ENCODE measurements at places on chromosomes 3 and 15.

DNA sequence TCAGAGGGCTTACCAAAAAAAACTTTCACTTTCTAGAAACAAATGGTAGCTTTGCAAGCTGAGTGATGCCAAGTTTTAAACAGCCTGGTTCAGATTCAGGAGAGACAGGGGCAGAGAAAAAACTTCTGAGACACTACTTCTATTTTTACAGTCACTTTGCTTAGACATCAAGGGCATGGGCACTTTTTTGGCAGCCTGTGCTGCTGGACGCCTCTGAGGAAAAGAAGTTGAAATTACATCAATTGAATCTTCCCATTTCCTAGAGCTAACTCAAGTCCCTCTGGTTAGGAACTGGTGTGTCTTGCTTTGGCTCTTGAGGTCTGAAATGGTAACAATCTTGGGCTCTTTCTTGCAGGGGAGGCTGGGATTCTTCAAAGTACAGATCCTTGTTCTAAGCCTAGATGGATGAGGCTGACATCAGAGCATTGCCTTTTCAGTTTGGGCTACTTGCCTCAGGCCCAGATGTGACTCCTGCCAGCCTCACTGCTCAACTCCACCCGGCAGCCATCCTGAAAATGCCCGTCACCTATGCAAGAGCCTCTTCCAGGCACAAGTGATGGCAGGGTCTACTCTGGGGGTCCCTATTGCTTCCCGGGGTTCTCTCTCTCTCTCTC lies 357.5 kb downstream of the FOXP1 start:
- DNase-seq, result no peak

GRCh38 chr15:65634356-65634755 lies 12.6 kb downstream of the SLC24A1 start:
- no peak for DNase-seq

DNA sequence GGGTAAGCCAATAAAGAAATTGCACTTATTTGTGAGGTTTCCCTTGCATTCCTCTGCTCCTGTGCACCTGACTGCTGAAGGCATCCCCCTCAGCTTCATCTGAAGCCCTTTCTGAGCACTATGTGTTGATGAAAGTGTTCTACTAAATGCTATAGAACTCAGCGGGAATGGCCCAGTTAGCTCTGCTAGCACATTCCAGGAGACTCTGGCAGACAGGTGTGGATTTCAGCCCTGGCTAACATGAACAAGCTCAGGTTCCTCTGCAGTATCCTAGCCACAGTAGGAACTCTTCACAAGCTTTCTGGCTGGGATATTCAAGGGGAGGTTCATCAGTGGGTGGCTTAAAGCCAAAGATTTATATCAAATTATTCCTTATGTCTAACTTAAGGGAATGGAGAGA lies 265.5 kb downstream of the RORA start:
- DNase-seq, result no peak

DNA sequence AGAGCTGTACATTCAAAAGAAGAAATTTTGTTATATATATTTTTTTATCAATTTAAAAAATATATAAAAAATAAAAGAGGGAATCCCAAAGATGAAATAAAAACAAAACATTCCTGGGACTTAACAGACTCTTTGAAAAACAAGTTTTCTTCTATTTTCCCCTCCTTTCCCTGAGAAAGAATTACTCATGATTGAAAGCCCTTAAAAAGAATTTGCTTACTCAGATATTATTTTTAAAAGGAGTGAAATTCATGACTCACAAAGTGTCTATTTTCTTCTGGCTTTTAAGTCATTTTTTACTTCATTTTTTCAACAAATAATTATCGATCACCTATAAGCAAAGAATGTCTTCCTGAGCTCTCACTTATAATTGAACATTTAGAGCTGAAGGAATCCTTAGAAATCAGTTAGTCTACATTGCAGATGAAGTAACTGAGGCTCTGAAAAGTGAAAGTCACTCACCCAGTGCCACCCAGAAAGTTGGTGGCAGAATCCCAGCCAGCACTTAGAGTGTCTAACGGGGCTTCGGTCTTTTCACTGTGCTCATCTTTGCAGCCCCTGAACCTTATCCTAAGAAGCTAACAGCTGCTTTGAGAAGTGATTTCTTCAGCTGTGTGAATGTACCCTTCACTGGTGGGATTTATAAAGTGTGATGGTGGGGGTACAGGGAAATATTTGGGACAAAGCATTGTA lies 42.5 kb upstream of the NUDT16 start:
- DNase-seq, result no peak

GRCh38 chr3:185353823-185354614 lies 8.9 kb upstream of the MAP3K13 start:
- DNase-seq, result peak; percentile 66
